ENCODE measurements at places on chromosomes 1 and 21. TPM values are rescaled to one million over a fixed set of nuclear protein-coding genes. Genes with fewer than 3 reads are reported as not detected.

Gene OR2T2
- not detected for polyA plus RNA-seq

Gene AKR7A3
- polyA plus RNA-seq = 0.61 TPM

Gene C8A
- 0.16 TPM for polyA plus RNA-seq

Gene PADI2
- 0.48 TPM for polyA plus RNA-seq

Gene S100A7A
- polyA plus RNA-seq = not detected

Gene ADAMTS4
- polyA plus RNA-seq = 19.6 TPM

Gene CITED4
- polyA plus RNA-seq = 8.8 TPM

Data from urinary bladder (tissue), 4 donors.